Natural killer cell (primary cell): ENCODE measurements at places on chromosomes 5 and 9. TPM values are rescaled to one million over a fixed set of nuclear protein-coding genes. Genes with fewer than 3 reads are reported as not detected.

Gene ADAMTS16
- total RNA-seq = not detected

GRCh38 chr9:8391566-8391965, 592.0 kb upstream of the DMAC1 start:
- DNase-seq = no peak

DNA sequence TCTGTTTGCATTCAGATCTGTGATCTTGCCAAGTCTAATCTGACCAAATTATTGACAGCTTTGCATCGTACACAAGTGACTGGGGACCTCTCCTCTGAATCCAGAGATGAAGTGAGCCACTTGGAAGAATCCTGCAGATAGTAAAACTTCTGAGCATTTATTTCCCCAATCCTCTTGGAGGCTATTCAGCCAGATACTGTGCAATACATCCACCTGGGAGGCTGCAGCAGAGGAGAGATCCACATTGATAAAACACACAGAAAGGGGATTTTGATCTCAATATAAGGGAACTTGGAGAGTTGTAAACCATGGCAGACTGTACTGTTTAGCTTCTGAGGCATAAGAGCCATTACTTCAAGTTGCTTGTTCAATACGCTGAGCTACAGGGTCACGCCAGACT, 654.6 kb downstream of the MTRR start:
- no peak for DNase-seq

Gene SARDH
- total RNA-seq = 4.1 TPM

- no peak for DNase-seq
Observed at GRCh38 chr5:139177809-139178588, 20.2 kb downstream of the SIL1 start.

DNA sequence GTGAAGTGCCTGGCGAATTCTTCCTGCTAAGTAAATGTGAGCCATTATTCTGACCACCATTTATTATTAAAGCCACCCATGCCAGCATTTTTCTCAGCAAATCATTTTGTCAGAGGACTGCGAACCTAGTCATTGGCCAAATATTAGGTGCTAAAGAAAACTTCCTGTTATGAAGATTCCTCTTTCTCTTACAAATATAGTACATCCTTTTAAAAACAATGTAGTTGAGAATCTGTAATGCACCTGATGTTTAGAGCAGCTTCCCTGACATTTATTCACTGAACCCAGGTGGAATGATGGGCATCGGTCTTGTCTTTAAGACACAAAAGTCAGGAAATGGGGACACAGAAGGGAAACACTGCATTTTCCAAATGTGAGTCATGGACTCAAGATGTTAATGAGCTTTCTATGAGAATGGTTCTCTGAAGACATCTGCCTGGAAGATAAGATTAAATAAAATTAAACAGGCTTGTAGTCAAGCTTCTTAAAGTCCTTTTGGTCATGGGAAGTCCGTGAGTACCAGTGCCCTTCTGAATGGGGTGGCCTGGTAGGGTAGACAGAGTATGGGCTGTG, 290.6 kb downstream of the FBXL7 start:
- DNase-seq = no peak

DNA sequence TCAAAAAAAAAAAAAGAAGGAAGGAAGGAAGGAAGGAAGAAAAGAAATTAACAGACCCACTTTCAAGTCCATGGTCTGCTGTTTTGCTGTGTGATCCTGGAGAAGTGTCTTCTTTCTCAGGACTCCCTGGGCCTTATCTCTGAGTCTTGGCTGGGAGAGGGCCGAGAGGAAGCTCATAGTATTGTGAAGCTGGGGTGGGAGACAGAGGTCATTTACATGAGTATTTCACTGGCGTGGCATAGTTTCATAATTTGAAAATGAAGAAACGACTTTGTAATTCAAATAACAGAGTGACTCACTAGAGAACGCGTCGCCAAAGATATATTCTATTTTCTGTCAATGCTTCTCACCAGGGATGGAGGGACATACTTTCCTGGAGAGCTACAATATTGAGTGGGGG, 2.4 kb upstream of the C9orf50 start:
- no peak for DNase-seq

GRCh38 chr5:95779611-95780010, 42.9 kb downstream of the GLRX start:
- no peak for DNase-seq

DNA sequence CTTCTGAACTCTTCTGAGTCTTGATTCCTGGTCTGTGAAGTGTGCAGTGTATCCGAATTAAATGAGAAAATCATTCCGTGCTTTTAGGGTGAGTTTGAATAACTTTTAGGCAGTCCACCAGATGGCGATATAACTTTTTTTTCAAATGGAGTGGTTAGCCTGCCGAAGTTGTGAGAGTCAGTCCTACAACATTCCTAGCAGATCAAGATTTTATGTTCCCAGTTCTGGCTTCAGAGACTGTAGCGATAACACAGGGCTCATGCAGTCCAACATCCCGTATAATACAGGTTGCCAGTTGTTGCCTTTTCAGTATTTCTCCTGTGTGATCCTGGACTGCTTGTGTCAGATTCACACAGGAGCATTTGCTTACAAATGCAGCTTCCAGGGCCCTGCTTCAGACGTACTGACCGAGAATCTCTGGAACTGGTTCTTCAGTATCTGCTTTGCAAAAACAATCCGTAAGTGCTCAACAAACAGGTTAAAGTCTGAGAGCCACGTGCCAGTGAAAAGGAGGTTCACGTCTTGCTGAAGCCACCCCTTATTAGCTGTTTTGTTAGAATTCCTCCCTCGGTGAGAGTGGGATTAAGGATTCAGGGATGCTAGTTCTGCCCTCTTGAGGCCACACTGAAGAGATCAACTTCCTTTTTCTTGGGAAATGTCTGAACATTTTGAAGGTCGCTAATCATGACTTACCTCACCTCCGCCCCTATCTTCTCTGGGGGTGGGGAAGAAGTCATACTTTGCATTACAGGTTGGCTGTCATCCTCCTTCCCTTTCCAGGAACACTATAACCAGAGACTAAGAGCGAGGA, 22.8 kb downstream of the SMIM3 start:
- DNase-seq = no peak

Gene RAD23B
- 92.6 TPM for total RNA-seq
